Anterior cingulate cortex (tissue), 58 donors: ENCODE measurements at places on chromosomes 1 and 21.

- DNase-seq: no peak
Measured at GRCh38 chr1:154595621-154596020, 12.4 kb downstream of the ADAR start.

DNA sequence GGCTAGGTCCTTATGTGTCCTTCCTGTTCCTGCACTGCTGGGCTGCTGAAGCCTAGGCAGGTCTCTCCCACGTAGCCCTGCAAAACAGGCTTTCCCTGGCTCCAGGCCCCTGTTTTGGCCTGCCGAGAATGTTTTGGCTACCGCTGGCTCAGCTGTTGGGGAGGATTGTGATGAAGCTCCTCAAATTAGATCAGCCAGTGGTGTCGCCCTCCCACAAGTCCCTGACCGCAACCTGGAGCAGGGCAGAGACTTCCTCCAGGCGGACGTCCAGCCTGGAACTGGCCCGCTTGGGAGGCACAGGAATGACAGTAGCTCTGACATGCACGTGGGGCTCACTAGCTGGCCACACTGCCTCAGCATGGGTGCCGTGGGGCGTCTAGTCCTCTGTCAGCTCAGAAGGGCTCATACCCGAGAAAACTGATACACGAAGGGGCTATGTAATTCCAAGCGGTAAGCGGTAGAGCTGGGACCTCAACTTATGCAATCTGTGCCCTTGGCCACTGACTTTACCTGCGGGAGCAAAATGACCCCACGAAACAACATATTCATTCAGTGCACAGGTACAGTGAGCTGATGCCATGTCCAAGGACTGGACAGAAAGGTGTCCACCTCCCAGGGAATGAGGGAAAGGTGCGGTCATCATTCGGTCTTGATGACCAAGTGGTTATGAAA is 26.6 kb downstream of the DHRS3 start:
- no peak for DNase-seq

- DNase-seq: no peak
Measured at GRCh38 chr1:197841158-197841557, 61.3 kb upstream of the C1orf53 start.

DNA sequence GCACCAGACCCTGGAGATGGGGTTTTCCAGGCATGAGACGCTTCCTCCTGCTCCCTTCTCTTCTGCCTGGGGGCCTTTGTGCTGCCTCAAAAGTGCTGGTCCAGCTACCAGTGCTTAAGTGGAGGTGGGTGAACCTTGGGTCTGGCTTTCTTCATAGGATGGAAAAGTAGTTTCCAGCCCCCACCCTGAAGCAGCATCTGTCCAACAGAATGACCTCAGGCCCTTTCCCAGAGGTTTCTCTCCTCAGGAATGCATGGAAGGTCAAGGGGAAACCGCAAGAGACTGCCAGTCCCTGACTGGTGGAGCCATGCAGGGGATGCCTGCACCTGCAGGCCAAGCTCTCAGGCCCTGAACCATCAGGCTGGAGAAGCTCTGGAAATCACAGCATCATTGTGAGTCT is 63.8 kb downstream of the HMGB4 start:
- DNase-seq: no peak

GRCh38 chr1:100428160-100428559 is 75.9 kb downstream of the CDC14A start:
- no peak for DNase-seq

DNA sequence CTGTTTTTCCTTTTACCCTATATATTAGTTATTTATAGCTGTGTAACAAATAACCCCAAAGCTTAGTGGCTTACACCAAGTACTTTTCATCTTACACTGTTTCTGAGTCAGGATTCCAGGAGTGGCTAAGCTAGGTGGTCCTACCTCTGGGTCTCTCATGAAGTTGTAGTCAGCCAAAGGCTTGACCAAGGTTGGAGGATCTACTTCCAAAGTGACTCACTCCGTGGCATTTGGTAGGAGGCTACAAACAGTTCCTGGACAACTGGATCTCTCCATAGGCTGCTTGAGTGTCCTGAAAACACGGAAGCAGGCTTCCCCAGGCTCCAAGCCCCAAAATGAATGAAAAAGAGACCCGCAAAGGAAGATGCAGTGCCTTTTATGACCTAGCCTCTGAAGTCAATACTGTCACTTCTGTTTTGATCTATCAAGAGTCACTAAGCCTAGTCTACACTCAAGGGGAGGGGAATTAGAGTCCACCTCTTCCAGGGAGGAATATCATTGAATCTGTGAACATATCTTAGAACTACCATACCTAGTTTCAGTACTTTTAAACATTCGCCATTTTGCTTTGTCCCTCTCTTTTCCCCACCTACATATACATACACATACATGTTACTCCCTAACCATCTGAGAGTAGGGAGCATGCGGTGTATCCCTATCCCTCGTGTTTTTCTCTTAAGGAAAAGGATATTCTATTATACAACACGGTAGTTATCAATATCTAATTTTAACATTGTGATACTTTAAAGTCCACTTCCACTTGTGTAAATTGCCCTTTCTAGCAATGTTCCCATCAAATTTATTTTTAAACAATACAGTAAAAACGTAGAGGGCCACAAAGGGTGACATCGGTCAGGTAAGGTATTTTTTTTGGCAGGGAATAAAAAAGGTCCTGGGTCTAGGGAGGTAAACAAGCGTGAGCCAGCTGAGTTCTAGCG is 67.2 kb downstream of the SLC35A3 start:
- DNase-seq: no peak

DNA sequence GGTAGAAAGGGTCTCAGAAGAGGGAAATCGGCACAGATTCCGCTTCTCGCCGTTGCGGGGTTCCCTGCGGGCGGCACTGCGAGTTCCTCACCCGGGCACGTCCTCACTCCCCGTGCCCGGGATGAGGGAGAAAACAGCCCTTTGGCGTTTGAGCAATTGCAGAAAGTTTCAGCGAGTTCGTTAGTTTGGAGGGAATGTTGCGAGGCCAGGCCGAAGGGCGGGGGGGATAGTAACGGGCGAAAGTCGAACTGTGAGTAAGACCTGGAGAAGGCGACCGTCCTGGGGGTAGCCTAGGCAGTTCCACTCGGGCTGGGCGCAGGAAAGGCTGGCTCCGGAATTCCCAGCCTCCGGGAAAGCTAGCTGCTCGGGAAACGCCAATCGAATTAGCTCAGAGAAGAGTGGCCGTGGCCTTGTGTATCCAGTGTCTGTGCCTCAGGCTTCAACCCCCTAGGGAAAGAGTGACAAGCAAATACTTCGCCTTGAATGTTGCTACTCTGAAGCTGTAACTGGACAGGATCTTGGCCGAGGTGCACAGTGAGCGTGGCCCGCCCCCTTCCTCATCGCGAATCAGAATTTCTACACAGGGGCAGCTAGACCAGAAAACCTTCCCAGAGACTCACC is 787 bp downstream of the PTGFR start:
- no peak for DNase-seq

GRCh38 chr1:73659136-73659535 is 538.8 kb downstream of the LRRIQ3 start:
- no peak for DNase-seq

DNA sequence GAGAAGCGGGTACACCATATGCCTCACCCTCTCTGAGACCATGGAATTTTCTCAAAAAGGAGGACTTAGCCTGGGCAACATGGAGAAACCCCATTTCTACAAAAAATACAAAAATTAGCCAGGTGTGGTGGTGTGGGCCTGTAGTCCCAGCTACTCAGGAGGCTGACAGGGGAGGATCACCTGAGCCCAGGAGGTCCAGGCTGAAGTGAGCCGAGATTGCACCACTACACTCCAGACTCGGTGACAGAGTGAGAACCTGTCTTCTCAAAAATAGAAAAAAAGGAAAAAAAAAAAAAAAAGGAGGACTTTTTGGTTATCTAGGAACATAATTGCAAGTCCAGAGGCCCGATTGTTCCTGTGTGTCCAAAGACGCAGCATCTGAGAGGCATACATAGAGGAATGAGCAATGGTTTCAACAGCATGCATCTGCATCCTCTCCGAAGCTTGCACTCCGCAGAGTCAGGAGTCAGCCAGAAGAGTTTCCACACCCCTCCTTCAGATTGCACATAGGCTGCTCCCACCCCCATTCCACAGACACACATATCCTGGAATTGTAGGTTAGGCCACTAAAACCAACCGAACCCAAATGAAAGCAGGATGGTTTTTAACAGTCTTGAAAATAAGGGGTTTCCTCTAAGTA is 2.5 kb upstream of the TBX15 start:
- no peak for DNase-seq

- DNase-seq: no peak
Measured at GRCh38 chr1:16082283-16083038, 9.0 kb upstream of the FAM131C start.

DNA sequence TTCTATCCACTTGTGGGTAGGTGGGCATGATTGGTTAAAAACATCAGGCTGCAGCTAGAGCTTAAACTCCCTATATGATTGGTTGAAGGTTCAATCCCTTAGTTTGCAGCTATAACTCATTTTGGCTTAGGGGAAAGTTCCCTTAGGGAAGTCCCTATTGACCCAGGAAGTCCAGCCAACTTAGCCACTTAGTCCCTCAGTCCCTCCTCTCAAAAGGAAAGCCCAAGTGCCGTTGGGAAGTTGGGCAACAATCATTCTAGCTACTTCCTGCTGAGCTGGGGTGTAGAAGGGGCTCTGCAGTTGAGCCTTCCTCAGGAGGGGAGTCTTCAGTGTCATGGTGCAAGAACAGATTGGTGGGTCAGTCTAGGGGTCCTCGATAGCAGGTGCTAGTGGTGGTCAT is 12.2 kb downstream of the MSTO1 start:
- no peak for DNase-seq

- peak; percentile 2 for DNase-seq
Measured at GRCh38 chr1:151370211-151370911, 2.1 kb downstream of the SELENBP1 start.

GRCh38 chr1:119718409-119718808 is 6.7 kb downstream of the PHGDH start:
- DNase-seq: no peak

DNA sequence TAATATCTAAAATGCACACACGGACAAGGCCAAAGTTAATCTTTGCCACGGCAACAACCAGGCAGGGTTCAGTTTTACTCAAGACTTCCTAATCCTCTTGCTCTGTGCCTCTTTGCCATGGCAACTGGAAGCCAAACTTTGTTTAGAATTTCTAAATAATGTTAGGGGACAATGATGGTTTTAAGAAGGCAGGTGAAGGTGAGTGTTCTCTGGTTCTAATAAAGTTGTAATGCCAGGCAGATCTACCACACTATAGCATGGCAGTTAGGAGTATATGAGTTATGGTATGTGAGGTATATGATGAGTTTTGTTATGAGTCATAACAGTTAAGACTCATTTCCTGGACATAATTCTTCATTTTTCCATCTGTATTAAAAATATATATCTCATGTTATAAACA is 2.7 kb downstream of the PTPRC start:
- DNase-seq: no peak

- no peak for DNase-seq
Measured at GRCh38 chr1:229388897-229389580, 44.9 kb downstream of the ACTA1 start.

DNA sequence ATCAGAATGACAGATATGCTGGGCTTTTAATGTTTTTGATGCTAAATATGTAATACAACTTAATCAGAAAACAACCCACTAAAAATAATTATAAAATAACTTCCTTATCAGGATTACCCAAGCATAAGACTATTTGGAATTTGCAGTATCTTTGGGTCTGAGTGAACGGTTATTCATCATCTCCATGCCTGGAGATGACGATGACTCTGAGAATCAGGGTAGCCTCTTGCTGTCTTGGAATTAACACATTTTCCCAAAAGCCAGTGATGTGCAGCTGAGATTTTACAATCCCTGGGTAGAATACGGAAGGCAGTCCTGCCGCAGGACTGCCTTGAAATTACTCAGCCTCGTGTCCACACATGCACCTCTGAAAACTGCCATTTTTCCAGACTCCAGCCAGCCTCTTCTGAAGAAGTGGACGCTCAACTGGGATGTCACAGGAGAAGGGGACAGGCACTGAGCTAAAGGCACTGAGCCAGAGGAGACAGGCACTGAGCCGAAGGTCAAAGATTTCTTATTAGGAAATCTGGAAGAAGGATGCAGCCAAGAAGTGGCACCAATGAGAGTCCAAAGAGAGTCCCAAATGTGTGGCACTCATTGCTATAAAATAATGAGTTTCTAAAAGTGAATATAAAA is 85.5 kb downstream of the PGBD5 start:
- no peak for DNase-seq

GRCh38 chr1:74703386-74704182 is 29.3 kb downstream of the CRYZ start:
- no peak for DNase-seq

DNA sequence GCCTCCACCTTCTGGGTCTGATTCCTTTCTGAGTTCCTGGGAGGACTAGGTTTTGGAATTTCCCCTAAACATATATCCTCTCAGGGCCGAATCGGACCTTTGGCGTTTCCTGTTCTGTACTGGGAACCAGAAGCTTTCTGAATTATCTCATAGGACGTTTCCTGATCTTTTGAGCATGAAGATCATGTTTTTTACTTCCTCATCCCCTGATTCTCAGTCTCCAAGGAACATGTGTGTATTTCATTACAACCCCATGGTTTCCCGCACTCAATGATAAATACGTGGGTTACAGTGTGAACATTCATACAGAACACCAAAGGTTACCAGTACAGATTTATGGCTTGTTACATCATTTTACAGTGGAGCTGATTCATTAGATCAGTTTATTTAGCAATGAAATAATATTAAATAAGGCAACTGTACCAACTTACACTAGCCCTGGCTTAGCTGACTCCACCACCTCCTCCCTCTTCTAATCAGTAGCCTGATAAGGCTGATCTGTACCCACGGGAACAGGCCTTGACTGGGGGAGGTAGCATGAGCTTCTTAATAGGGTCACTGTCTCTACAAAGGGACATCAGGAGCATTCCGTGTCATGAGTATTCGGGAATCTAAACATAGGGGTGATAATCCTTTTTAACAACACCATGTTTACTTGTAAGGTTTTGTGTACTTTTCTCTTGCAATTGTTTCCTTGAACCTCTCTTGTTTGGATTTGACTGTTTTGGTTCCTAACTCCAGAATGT is 57.8 kb upstream of the ERRFI1 start:
- no peak for DNase-seq

GRCh38 chr21:31509194-31510017 is 150.1 kb upstream of the SOD1 start:
- peak; percentile 64 for DNase-seq

GRCh38 chr1:112697781-112698201 is 9.1 kb downstream of the RHOC start:
- DNase-seq: no peak

GRCh38 chr1:186183219-186183618 is 191.8 kb downstream of the TPR start:
- DNase-seq: no peak

- DNase-seq: no peak
Measured at GRCh38 chr1:175845985-175846384, 102.6 kb upstream of the TNR start.

DNA sequence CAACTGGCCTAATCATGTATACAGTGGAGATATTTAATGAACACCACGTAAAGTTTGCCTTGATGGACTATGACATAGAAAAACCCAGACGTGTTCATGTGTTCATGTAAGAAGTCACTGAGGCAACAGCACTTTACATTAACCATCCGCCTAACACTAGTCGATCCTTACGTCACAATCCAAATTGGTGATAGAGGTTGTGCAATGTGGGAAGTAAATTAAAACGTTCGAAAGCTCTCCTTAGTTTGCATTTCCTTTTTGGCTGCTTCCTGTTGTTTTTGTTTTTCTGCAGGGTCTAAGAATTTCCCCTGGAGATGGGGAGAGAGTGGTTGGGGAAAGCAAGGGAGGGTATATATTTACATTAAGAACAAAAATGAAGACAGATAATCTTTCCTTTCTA is 587.5 kb upstream of the ADGRL2 start:
- DNase-seq: no peak
